Activated T-helper 1 cell treated with Interleukin-2 at 50 U/mL for 16 hours (primary cell): ENCODE measurements at places on chromosomes 1 and 21.

DNA sequence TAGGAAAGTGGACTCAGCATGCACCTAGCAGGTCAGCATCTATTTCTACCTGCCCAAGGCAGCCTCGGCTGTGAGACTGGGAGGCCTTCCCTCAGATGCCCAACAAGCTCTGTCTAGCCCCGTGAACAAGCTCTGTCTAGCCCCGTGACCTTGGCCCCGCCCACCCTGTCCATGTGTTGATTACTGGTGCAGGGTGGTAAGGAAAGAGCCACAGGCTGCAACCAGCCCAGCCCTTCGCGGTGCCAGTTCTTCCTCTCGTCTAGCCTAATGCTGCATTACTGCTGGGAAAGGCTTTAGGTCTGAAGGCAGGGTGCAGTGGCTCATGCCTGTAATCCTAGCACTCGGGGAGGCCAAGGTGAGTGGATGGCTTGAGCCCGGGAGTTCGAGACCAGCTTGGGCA, 2.2 kb downstream of the GPR153 start:
- no peak for DNase-seq

- DNase-seq = no peak
Measured at GRCh38 chr1:221696027-221696426, 45.9 kb downstream of the DUSP10 start.

DNA sequence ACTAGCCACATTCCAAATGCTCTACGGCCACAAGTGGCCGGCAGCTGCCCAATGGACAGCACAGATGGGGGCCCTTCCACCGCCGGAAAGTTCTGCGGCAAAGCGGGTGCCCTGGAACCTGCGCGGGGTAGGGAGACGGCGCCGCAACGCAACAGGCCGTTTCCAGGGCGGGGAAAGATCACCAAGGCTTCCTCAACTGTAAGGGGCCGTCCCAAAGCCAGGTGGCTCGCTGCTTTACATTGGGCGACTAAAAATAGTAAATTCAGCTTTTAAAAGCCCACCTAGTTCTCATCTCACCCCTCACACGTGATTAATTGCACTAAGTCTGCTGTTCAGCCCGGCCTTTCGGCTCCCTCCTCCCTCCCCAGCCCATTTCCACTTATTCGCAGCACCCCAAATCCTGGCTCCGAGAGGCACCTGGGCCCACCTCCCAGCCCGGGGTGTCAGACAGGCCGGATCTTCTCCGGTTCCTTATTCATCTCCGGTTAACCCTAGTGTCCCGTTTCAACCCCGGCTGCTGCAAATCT, 643 bp downstream of the CFAP298 start:
- DNase-seq = peak; percentile 5

DNA sequence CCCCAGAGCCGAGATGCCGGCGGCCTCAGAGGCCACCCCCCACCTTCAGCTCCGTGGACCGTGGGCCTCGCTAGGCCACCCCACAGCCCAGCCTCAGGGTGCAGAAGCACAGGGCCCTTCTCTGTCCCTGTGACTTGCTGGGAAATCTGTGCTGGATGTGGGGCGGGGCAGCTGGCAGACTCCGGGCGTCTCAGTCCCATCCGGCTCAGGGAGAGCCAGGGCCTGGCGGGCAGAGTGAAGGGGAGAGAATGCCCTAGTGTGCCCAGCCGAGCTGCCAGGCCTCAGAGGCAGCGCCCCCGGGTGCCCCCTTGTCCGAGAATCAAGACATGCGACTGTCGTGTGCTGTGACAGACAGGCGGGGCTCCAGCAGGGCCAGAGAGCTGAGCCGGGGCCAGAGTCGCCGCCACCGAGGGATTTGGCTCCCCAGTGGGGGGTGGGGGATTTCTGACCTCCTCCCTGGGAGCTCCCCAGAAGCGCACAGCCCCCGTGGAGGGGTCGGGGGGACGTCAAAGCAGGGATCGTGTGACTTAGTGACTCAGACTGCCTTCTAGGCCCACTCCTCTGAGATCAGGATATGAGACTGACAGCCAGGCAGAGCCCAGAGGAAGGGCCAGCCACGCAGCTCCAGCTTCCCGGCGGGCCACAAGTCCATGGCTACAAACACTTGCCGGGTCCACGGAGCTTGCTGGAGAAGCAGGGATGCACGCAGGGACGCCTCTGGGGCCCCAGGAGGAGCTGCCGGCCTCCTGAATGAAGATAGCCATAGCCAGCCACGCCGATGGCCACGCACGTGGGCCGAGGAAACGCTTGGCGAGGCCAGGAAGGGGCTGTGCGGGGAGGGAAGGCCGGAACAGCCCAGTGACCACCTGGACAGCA, 11.9 kb downstream of the COL6A1 start:
- DNase-seq = no peak

- DNase-seq = no peak
Measured at GRCh38 chr1:29674627-29675326, 438.5 kb downstream of the PTPRU start.

- DNase-seq = no peak
Measured at GRCh38 chr1:22055463-22055862, 3.0 kb downstream of the CDC42 start.
